ENCODE measurements at places on chromosomes 4 and X.

DNA sequence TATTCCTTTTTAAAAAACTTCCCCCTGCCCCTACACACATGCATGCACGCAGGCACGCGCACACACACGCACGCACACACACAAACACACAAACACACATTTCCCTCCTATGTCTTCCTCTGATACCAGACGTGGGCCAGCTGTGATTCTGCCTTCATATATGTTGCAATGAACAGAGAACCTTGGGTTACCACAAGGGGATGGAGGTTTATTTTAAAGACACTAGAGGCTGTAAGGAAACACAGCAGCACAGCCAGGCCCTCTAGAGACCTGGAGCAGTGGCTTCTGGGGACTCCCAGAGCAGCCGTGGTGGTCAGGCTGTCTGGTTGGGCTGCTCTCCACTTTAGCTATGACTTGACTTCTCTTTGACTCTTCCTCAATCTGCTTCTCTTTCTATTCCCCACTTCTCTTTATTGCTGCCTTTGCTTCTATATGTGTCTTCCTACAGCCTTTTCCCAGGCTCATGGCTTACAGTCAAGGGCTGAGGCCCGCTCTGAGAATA lies 3.2 kb upstream of the TLR10 start:
- DNase-seq, result no peak

DNA sequence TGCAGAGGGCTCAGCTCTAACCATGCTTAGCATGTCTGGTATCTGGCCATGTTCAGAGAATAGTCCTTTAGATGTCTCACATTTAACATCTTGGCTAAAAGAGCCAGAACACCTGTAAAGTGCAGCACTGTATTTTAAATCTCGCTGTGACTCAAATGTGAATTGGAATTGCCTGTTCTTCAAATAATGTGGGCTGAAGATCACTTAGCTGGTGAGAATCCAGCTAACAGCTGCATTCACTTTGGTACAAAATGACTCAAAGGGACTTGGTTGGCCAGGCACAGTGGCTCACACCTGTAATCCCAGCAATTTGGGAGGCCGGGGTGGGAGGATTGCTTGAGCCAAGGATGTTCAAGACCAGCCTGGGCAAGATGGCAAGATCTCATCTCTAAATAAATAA lies 63.5 kb upstream of the PLAC8 start:
- DNase-seq, result no peak

GRCh38 chrX:23385242-23385641 lies 50.6 kb downstream of the PTCHD1 start:
- no peak for DNase-seq

- no peak for DNase-seq
Measured at GRCh38 chr4:66052426-66052825, 382.1 kb upstream of the EPHA5 start.

DNA sequence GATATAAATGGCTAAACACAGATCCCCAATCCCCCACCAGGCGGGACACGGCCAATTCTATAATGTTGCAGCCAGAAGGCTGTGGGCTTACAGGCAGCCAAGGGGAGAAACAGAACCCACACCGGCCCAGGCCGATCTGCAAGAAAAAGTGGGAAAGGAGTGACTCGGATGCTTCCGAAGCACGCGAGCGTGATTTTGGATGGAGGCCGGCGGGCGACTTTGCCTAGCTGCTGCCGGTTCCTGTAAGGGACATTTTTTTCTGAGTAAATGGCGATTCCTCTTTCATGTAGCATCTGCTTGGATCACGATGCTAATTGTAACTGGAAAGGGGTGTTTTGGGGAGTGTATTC lies 470.2 kb downstream of the PCDH19 start:
- no peak for DNase-seq

GRCh38 chrX:1493412-1493811 lies 40.7 kb upstream of the ASMTL start:
- DNase-seq, result no peak

- no peak for DNase-seq
Measured at GRCh38 chr4:137451172-137451825, 81.0 kb downstream of the PCDH18 start.

DNA sequence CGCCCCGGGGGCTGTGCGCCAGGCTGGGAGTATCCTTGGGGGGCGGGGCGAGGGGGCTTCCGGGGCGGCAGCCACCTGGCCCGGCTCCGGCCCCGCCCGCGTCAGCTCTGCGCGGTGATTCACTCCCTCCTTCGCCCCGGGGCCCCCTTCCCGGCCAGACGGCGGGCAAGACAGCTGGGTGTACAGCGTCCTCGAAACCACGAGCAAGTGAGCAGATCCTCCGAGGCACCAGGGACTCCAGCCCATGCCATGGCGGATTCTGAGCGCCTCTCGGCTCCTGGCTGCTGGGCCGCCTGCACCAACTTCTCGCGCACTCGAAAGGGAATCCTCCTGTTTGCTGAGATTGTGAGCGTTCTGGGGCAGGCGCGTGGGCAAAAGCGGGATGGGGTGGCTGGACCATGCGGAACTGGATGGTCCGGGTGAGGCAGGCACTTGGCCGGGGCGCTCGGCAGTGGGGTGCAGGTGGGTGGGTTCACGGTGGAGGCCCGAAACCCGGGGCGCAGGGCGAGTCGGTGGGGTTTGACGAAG lies at the start of gene PLP2:
PLP2 (plus strand) TSS at position 147 of the 528 bp plus-strand sequence; CDS start at position 250, 103 bp downstream.
- DNase-seq, result peak; percentile 62

GRCh38 chr4:153022241-153022715 lies 86.2 kb downstream of the FHDC1 start:
- no peak for DNase-seq

- DNase-seq, result no peak
Measured at GRCh38 chr4:179817317-179817716, 2375.1 kb upstream of the AGA start.
